ENCODE measurements at places on chromosomes 3 and 15. TPM values are rescaled to one million over a fixed set of nuclear protein-coding genes. Genes with fewer than 3 reads are reported as not detected.
A peak's percentile ranks its signal among the peaks of the same experiment; 100 is the strongest.

DNA sequence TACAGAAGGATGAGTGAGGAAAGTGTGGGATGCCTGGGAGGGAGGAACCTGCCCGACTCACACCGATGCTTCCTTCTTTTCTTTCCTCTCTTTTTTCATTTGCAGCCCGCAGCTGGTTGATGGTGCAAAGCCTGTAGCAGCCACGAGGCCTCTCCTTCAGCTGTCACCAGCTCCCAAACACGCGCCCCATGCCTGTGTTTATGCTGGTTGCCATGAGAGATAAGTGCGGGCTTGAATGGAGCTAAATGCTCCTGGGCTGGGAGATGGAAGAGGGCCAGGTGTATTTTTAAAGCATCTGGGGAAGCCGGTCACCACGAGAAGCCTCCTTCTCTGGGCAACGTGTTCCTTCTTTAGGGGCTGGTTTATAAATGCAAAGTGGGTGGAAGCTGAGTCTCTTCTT is 9.3 kb downstream of the COLQ start:
- no peak overlapping the region for H3K4me3 ChIP-seq
- no peaks in the 10 kb centered on the region for H3K27me3 ChIP-seq
- no peaks in the 10 kb centered on the region for H3K4me1 ChIP-seq
- DNase-seq = no peak
- no peaks in the 10 kb centered on the region for H3K36me3 ChIP-seq
- no peak overlapping the region for H3K27ac ChIP-seq

DNA sequence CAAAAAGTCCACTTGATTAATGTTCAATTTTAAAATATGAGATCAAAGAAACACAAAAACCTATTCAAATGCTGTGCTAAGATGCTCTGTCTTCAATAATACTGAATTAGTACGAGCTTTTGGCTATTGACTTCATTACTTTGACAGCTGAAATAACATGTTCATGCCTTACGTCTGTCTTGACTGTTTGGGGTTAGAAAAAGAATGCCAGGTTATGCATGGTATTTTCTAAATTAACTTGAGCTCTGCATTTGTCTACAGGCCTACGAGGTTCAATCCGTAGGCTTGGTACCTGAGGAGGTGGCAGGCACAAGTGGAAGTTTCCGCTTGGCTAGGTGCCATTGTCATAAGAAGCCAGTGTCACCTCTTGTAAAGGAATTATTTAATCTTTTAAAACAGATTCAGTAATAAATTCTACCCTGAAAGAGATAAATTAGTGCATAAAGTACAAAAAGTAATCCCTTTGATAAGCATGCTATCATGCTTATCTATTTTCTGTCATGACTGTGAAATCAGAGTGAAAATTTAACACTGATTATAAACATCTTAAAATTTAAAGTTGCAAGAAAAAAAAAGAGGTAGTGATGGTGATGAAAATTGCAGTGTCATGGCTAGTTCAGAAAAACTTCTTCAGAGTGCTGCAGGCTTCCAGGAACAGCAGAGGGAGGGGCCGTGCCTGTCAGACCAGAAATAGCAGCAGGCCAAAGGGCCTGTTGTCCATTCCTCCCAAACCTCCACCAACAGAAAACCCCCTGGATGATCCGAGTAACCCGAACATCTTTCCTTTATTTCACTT is 115.7 kb downstream of the ARRDC4 start:
- peak overlapping the region; percentile 25 for H3K27ac ChIP-seq
- no peaks in the 10 kb centered on the region for H3K36me3 ChIP-seq
- H3K27me3 ChIP-seq = no peaks in the 10 kb centered on the region
- no peak for DNase-seq
- H3K4me3 ChIP-seq = no peak overlapping the region
- no peaks in the 10 kb centered on the region for H3K4me1 ChIP-seq

DNA sequence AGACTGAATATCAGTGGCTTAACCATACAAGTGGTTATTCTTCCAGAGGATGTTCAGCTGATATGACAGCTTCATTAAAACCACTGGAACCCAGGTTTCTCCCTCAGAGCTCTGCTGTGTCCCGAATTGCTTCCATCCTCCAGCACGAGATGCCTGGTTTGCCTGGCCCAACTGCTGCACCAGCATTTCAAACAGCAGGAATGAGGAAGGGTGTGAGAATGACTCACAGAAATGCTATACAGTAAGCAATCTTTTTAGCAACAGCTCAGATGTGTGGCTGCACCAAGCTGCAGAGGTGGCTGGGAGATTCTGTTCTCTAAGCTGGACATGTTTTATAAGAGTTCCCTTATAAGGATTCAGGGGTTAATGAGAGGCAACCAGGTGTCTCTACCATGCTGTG is 271.0 kb downstream of the GABRG3 start:
- H3K36me3 ChIP-seq = no peaks in the 10 kb centered on the region
- no peak overlapping the region for H3K27ac ChIP-seq
- DNase-seq = no peak
- no peaks in the 10 kb centered on the region for H3K4me1 ChIP-seq

Gene C3orf20
- total RNA-seq = not detected

- no peaks in the 10 kb centered on the region for H3K4me1 ChIP-seq
- no peak overlapping the region for H3K27ac ChIP-seq
- H3K27me3 ChIP-seq = no peaks in the 10 kb centered on the region
- H3K4me3 ChIP-seq = no peak overlapping the region
- DNase-seq = no peak
Observed at GRCh38 chr3:158050461-158050860, 55.8 kb downstream of the SHOX2 start.

DNA sequence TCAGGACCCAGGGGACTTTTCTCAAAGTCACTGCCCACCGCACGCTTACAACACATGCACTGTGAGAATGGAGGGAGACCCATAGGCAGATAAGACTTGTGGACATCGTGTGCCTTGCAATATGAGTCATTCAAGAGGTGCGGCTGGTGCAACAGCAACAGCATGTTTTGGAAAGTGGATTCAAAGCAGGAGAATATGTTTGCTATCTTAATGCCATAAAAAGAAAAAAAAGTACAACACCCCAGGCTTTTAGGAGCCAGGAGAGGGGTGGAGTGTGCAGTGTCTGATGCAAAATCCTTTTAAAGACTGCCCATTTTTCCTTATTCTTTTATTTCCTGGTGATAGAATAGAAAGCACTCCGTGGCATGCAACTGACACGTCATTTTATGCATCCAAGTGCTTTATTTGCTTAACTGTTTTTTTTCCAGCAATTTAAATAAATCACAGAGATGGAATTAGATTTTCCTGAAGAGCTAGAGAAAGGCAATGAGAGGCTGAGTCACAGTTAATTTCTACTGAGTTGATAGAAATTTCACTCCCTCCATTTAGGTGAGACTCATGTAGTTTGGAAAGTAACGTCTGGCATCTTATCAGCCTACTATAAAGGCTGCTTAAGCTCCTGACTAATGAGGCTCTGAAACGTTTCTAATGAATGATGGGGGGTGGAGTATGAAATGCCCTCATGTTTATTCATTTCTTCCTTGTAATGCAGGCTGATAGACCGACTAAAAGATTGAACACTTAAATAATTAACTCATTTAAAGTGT is 96.4 kb downstream of the NSUN3 start:
- no peak overlapping the region for H3K4me3 ChIP-seq
- H3K4me1 ChIP-seq = no peaks in the 10 kb centered on the region
- no peak for DNase-seq

DNA sequence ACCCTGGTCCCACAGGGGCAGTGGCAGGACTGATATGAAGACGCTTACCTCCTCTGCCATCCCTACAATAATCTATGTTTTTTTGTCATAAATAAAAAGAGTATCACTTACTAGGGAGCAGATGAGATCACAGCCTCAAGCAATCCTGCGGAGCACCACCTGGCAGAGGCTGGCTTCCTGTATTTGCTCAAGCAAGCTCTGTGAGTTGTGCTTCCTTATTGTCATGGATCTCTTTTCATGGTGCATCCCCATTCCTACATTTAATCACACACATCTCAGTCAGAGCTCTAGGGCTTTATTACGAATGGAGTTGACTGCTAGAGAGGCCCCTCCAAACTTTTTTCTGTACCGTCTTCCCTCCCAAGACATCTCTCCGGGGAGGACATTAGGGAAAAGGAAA is 186.0 kb downstream of the UBE2E2 start:
- no peaks in the 10 kb centered on the region for H3K4me1 ChIP-seq
- H3K27ac ChIP-seq = no peak overlapping the region
- no peaks in the 10 kb centered on the region for H3K27me3 ChIP-seq
- no peak overlapping the region for H3K4me3 ChIP-seq

- DNase-seq = no peak
- no peaks in the 10 kb centered on the region for H3K36me3 ChIP-seq
- H3K27me3 ChIP-seq = no peaks in the 10 kb centered on the region
- H3K4me3 ChIP-seq = no peak overlapping the region
Observed at GRCh38 chr15:96448923-96449322, 118.4 kb downstream of the NR2F2 start.

Gene DAZL
- total RNA-seq = not detected

Gene FANCD2OS
- not detected for total RNA-seq

Gene LRRIQ4
- total RNA-seq = not detected

Gene AADAC
- 1,013 TPM for total RNA-seq

Gene GOLGA6A
- not detected for total RNA-seq
